ENCODE measurements at places on chromosomes 2 and 18.

GRCh38 chr18:28363124-28363523 lies 186.2 kb upstream of the CDH2 start:
- DNase-seq, result no peak

DNA sequence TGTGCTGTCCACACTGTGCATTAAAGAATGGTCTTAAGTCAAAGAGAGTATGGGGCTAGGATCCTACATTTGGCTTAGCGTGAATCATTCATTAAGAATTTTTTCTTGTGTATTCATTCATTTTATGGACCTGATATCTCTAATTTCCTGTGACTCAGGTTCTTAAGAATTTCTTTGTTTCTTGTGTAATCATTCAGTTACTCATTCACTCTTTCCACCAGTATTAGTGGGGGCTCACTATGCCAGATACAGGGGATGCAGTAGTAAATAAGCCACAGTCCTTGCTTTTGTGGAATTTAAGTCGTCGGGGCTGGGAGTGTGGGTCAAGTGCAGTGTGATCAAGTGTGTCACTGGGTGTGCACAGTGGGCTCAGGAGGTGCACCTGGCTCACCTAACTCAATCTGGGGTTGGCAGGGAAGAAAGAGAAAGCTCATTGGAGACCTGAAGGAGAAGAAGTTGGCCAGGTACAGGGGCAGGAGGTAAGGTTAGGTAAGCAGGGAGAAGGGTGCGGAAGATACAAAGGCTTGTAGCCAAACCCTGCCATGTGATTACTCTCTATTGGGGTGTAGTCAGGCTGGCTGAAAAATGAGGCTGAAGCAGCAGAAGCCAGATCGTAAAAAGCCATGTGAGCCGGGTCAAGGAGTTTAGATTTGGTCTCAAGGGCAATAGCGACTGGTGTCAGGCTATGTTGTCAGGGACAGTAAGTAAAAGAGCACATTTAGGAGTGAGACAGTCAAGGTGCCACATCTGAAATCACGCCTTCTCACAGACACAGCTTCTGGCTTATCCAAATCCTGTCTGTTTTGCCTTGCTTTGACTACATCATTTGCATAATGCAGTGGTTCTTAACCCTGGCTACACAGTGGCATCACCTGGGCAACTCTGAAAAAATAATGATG lies 67.2 kb downstream of the KCTD1 start:
- DNase-seq, result no peak

DNA sequence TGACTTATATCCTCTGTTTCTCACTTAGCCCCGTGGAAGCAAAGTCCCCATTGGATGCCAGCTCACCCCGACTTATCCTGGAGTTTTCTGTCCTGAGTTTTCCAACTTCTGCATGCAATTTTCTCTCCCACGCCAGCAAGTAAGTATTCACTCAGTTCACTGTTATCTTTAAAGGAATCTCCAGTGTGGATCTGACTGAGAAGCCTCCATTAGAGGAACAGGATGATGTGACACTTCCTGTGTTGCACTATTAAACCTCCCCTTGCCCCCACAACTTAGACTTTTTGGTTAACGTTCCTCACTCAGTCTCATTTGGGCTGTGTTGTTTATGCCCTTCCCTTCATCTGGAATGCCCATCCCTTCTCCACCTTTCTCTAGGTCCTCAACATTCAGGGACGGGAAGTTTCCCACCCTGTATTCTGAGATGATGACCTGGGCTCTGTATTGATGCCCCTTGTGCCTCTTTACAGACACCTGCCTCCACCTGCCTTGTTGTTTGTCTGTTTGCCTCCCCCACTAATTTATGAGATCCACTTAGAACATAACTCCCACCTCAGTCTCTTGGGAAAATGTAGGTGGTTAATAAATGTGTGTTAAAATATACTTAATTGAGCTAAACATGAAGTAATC lies 536.1 kb upstream of the RAB6C start:
- DNase-seq, result no peak

DNA sequence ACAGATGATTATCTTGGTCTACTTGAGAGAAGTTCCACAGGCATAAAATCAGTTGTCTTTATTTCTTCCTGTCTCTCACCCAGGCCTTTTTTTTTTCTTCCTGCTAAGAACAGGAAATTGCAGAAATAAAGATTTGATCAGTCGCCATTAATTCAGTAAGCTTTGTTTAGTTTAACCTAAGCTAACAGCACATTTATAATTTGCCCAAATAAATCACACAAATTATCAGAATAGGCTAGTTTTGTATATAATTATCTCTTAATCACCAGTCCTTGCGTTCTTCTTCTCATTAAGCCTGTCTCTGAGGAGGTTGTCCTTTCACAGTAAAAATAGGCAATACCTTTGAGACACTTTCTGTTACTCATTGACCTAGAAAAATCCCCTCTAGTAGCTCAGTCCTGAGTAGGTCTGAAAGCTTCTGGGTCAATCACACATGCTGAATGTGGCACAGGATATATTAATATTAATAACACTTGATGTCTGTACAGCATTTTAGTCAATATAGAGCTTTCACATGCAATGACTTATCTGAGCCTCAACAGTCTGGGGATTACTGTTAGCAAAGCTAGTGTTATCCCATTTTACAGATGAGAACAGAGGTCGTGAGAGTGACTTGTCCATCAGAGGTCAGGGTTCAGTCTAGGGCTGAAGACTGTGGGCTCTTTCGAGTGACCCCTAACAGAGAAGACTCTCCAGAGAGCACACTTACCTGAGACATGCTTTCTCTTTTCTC lies 11.2 kb upstream of the STK17B start:
- no peak for DNase-seq

DNA sequence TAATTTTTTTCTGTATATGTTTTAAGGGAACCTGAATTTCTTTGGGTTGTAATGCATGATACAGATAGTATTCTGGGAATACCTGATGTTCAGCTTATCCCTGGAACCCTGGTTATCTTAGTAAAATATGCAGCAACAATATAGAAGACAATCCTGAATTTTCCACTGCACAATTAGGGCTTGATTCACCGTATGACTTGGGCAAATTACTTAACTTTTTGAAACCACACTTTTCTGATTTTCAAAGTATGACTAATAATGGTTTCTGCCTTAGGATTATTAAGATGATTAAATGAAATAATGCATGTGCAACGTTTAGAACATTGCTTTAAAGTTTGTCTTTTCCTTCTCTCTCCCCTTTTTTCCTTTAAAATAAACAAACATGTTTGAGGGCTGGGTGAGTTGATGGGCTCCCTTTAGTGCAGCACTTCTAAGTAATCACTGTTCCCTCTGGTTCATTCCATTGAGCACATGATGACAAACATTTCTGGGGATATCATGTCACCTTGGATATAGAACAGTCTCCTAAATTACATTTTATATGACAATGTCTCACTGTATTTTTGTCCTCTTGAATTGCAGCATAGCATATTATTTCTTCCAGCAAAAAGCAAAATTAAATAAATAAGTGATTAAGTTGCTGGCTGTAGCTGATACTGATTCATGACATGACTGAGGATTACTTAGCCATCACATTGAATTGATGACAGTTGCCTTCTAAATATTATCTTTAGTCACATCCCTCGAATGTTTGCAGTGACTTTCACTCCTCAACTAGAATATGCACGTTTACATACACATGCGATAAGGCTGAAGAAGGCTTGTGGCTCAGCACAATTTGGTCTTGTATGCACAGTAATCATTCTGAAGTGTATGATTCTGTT lies 254.5 kb downstream of the NEDD4L start:
- no peak for DNase-seq

- DNase-seq, result peak; percentile 42
These were observed at the start of gene SLC16A14 for GRCh38 chr2:230068651-230069055. TSS of gene SLC16A14 (minus strand) at chr2:230068924. CDS start at chr2:230059352, 9,572 bp downstream.

- no peak for DNase-seq
These were observed 102.0 kb upstream of the LRATD1 start for GRCh38 chr2:14530506-14530905.

DNA sequence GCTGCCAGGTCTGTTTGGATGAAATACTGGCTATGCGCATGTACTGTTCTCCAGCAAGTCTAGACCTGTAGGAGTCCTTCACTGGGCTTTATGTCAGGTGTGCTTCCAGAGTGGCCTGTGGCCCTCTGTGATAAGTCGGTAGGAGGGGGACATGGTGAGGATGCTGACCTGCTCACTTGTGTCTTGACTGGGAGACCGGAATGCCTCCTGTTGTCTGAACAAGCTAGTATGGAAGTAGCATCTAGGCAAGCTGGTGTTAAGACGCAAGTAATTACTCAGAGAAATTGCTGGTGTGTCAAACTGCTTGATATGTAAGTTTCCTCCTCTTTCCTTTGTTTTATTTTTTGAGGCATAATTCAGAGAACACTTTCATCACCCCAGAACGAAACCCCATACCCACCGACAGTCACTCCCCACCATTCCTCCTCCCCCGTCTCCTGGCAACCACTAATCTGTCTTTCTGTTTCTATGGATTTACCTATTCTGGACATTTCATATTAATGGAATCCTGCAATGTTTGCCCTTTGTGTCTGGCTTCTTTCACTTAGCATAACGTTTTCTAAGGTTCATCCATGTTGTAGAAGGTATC lies 76.4 kb downstream of the TMEM247 start:
- DNase-seq, result no peak

DNA sequence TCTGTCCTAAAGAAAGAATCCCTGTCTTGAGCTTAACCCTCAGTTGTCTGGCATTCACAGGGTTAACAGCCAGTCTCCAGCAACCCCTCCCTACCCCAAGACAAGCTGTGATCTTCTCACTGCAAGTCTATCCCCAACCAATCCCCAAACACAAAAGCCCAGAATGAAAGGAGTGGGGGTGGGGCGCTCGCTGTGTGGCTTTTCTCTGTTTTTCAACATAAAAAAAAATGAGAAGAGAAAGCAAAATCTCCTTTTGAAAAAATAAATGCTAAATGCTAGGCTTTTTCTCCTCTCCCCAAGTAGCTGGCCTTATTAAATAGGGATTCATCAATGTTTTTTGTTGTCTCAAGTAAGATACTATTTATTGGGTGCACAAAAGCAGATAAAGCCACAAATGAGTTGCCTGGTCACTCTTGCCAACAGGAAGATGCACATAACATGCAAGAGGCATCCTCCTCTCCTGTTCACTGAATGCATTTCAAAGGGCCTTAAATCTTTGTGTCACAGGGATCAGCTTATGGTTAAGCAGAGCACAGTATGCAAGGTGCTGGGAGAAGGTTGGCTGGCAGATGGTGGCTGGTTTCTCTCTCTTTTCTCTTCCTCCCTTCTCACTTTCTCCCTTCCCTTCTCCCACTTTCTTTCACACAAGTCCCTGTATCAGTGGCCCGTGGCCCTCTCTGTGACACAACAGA lies 225.6 kb downstream of the CMPK2 start:
- DNase-seq, result no peak

GRCh38 chr2:205141381-205141780 lies 540.9 kb upstream of the NRP2 start:
- no peak for DNase-seq

DNA sequence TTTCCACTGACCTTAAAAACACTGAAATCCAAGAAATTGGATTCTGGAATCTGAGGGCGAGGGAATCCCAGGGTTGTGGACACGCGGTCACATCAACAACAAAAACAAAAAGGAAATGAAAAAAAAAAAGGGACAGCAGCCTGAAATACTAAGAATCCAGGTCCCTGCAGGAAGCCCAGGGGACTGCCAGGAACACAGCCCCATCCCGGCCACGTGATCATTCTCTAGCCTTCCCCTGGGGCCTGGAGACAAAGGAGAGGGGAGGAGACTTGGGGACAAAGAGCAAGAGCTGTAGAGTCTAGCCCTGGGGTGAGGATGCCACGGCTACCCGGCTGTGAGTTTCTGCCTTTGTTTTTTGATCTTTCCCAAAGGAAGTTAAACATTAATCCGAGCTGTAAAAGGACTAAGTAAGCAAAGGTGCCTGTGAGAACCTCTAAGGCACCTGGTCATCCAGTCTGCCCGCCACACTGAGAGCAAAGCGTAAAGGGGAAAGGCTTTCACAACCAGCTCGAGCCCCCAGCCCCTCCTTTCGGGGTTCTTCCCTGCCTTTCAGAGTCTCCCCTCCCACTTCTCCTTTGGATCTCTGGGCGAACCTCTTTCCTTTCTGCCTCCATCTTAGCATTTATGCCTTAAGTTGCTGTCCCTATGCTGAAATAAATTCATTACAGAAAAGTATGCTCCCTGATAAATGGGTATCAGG lies 57.9 kb upstream of the MSH2 start:
- peak; percentile 96 for DNase-seq

DNA sequence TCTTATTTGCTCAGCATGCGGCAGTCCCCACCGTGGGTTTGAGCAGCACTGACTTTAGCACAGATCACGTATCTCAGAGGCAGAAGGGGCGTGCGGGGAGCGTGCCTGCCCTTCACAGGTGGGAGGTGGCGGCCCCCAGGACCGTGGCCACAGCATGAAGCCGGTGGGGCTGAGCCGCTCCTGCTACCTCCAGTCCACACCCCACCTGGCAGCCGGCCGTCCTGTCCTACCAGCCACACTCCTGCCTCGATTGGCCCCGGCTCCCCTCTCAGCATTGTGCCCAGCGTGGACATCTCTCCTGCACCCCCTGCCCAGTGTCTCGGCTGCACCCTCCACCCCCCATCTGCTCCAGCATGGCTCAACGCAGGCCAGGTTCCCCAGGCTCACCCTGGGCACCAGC lies 73.6 kb downstream of the NFATC1 start:
- DNase-seq, result no peak

- DNase-seq, result no peak
These were observed 110.5 kb upstream of the LYPD6 start for GRCh38 chr2:149219856-149220255.

- DNase-seq, result no peak
These were observed 90.7 kb upstream of the TFPI start for GRCh38 chr2:187644981-187645380.

DNA sequence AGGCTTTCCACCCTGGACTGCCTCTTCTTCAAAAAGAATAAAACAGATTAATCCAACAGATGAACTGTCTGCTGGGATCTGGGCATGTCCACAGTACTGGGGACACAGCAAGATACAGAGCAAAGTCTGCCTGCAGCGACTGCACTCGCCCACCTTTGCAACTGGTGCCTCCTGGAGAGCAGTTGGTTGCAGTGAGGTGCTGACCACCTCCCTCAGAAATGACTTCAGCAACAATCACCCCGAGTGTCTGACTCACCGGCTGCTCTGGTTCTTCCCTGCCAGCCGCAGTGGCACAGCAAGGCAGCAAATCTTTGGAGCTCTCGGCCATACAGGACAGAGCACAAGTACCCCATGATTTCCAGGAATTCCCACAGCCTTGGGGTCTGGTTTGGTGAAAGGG lies 179.7 kb downstream of the ANAPC1 start:
- no peak for DNase-seq

- no peak for DNase-seq
These were observed 8.3 kb upstream of the IL1R2 start for GRCh38 chr2:101983486-101983885.

DNA sequence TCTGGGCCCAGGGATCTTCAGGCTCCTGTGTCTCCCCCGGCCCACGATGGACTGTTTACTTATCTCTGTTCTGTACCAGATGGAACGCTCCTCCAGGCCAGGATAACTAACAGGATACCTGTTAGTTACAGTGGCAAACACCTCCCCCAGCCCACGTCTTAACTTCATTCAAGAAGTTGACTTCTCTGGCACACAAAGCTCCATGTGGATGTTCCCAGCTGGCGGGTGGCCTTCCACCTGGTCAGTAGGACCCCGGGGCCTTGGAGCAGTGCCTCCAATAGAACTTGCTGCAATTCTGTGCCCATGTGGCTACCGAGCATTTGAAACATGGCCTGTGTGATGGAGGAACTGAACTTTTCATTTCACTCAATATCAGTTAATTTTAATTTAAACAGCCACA lies 165.1 kb upstream of the GLI2 start:
- DNase-seq, result no peak
